ENCODE measurements at places on chromosomes 1 and 21. TPM values are rescaled to one million over a fixed set of nuclear protein-coding genes. Genes with fewer than 3 reads are reported as not detected.

TAF5L gene
- 5.6 TPM for polyA plus RNA-seq

PFDN2 gene
- 395 TPM for polyA plus RNA-seq

ATP1A4 gene
- 0.27 TPM for polyA plus RNA-seq

CAMK1G gene
- polyA plus RNA-seq = 0.32 TPM

TNNT2 gene
- 19.1 TPM for polyA plus RNA-seq

HSD3B2 gene
- polyA plus RNA-seq = not detected

FGR gene
- polyA plus RNA-seq = 0.42 TPM

SMIM12 gene
- polyA plus RNA-seq = 22.7 TPM

ANGPTL3 gene
- polyA plus RNA-seq = 0.16 TPM

TNFSF4 gene
- polyA plus RNA-seq = 0.52 TPM

CCDC185 gene
- not detected for polyA plus RNA-seq

KRTAP10-11 gene
- not detected for polyA plus RNA-seq

CLCA4 gene
- polyA plus RNA-seq = not detected

ARHGEF19 gene
- 22.5 TPM for polyA plus RNA-seq

DEPDC1 gene
- polyA plus RNA-seq = 30.0 TPM

AIDA gene
- 51.1 TPM for polyA plus RNA-seq

Measured in GM23338 (cell line).